ENCODE measurements at places on chromosomes 7 and 10.
A peak's percentile ranks its signal among the peaks of the same experiment; 100 is the strongest.

DNA sequence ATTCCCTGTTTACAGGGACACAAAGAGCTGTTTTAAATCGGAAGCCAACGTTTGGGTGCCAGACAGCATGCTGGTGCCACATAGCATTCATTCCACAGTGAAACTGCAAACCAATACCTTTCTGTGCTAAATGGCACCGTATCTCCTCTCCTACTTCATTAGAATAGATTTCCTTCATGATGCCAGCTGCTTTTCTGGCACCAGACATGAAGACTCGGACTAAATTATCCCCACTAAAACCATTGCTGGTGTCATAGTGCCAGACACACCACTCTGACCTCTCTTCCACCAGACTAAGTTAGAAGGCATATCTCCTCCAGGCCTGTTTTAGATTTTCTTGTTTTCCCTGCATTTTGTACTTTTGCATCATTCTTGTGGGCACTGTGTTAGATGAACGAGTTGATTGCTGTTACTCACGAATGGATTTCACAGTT is 155.1 kb downstream of the ETV1 start:
- no peak for DNase-seq

DNA sequence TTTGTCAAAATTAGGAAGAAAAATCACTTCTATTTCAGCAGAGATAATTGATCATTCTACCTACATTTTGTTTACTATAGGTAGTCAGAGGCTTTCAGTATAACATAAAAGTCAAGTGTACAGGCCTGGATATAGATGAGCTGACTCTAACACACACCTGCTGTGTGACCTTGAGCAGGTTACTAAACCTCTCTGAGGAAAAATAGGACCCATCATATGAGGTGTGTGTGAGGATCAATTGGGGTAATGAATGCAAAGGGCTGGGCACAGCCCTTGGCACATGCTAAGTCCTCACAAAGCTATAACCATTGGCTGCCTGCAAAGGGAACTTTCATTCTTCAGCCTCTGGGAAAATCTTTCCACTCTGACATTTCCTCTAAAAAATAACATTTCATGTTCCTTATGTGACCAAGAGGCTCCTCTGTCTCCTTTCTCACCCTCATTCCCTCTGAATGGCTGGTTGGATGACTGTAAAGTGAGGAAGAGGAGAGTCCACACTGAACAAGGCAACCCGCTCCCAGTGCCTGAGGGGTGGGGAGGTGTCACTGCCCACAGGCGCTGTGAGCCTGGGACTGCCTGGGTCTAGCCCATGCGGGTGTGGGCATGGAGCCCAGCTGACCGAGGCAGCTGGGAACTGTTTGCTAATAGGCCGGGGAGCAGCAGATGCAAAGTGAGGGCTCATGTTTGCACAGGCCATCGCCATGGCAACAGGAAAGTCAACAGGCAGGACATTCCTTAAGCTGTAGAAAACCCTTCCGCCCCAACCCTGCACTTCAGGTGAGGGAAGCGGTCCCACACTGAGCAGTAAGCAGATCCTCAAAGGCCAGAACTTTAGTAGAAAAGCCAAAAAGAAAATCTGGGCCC is 36.8 kb downstream of the MYOF start:
- DNase-seq = peak; percentile 98

GRCh38 chr7:24724451-24725190 is 32.6 kb downstream of the GSDME start:
- DNase-seq = no peak

- DNase-seq = no peak
These were observed 98.0 kb downstream of the NPY start for GRCh38 chr7:24381894-24382505.

DNA sequence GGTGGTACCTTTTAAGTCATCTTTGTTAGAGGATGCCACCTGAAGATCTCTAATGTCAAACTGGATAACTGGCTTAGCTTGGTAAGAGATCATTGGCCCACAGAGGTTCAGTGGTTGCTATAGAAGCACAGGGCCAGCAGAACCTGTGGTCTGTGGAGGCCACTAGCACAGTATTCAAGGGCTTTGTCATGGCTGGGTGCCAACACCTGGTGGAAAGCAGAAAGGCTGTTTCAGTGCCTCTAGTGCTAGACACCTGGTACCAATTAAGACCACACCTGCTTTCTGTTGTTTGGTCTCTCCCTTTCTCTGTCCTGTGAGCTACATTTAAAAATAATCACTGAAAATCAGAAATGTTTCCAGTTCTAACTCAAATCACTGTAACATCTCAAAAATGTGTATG is 10.0 kb upstream of the PCGF5 start:
- DNase-seq = no peak

DNA sequence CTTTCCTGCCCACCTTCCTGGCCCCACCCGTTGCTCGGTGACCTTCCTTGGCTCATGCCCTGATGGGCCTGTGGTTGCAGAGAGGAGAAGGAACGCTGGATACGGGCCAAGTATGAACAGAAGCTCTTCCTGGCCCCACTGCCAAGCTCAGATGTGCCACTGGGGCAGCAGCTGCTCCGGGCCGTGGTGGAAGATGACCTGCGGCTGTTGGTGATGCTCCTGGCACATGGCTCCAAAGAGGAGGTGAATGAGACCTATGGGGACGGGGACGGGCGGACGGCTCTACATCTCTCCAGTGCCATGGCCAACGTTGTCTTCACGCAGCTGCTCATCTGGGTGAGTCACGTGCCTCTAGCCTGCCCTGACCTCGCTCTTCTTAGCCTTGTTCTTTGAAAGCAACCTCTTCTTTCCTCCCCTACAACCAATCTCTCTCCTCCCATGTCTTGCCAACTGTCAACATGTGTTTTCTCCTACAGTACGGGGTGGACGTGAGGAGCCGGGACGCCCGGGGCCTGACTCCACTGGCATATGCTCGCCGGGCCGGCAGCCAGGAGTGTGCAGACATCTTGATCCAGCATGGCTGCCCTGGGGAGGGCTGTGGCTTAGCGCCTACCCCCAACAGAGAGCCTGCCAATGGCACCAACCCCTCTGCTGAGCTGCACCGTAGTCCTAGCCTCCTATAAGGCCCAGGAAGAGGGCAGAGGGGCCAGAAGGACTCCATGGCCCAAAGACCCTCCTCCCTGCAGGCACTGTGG is 24.1 kb downstream of the GBX1 start:
- no peak for DNase-seq

DNA sequence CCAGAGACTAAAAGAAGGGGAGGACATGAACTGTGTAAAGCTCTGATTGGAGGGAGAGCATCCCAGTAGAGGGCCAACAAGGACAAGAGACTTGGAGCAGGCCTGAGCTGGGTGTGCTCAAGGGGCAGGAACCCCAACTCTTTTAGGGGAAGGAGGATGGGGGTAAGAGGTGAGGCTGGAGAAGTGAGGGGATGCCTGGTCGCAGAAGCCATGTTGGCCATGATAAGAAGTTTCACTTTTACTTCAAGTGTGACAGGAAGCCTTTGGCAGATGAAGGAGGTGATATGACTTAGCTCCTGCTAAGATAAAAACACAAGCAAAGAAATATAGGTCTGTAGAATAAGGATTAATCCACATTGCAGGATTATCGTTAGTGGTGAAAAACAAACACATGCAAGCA is 208.3 kb downstream of the JAZF1 start:
- no peak for DNase-seq

GRCh38 chr10:30178356-30178964 is 119.1 kb upstream of the JCAD start:
- no peak for DNase-seq

DNA sequence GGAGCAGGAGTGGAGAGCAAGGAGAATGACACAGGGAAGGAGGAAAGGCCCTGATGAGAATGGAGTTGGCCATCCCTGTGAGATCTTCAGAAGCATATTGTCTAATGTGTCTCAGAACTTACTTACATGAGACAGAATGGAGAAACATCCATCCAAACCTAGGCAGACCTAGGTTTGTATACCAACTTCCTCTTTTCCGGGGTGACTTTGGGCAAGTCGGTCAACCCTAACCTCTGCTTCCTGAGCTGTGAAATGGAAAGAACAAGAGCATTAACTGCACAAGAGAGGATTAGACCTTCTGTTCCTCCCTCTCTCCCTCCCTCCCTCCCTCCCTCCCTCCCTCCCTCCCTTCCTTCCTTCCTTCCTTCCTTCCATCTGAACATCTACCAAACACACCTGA is 4.5 kb downstream of the GHRHR start:
- no peak for DNase-seq

DNA sequence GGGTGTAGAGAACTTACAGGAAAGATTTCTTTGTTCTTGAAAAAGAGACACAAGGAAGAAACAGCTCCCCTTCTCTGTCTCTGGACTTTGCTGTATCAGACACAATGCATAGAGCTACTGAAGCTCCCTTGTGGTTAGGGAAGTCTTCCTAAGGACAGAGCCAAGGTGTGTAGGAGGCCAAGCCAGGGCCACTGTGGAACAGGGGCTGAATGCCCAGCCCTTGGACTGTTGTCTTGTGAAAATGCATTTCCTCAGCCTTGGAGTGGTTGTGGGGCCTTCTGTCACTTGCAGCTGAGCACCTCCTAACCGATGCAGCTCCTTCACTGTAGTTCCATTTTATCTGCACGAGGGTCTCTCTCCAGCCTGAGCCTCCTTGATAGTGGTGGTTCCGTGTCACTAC is 353.4 kb downstream of the CCSER2 start:
- DNase-seq = no peak

GRCh38 chr7:130566168-130566897 is 74.4 kb downstream of the MEST start:
- no peak for DNase-seq

DNA sequence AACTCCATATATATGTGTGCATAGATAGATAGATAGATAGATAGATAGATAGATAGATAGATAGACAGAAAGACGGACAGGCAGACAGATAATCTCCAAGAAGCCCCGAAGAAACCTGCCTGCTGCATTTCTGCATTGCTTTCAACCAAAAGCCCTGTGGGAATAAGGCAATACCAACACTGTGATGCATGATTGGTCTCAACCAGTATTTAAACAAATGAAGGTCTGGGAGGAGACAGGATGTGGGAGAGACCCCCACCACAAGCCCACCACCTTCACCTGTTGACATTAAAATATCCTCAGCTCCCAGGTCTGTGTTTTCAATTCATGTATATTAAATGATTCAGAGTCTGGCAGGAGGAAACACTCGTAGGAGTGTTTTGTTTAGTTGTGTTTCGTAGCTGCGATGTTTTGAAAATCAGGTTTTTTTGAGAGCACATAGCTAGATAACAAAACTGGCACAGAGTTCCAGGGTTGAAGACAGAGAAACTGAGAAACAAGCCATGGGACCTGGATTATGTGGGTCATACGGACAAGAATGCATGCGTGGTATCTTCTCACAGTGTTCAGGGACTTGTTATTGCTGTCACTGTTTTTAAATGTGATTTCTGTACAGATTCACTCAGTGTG is 200.7 kb upstream of the AHR start:
- no peak for DNase-seq

DNA sequence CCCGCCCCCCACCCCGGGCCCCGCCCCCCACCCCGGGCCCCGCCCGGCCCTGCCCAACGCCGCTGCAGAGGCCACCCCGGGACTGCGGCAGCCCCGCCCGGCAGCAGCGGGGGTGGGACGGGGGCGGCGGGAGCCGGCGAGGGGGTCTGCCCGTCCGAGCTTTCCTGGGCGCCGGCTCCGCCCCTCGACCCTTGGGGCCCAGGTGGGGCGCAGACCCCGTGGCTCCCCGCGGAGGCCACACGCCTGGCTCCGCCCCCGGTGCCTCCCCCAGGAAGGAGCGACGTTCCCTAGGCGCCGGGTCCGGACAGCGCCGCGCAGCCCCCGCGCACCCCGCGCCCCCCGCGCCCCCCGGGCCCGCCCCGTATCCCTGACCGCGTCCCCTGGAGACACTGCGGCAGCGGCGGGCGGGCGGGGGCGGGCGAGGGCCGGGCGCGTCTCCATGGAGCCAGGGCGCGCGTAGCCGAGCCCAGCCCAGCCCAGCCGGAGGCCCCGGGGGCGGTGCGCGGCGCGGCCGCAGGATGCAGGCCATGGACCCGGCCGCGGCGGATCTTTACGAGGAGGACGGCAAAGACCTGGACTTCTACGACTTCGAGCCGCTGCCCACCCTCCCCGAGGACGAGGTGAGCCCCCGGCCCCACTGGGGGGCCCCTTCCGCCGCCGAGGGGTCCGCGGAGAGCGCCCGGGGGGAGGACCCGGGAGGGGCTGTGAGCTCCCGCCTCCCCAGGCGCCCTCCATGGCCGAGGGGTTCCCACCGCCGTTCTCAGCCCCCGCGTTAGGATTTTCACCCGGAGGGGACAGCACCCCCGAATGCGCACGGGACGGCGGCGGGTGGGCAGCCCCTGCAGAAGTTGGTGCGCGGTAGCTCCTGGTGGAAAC is at the start of gene KNDC1:
Gene KNDC1 (plus strand): TSS at position 270 of the 876 bp plus-strand sequence. CDS start 249 bp downstream, at position 519.
- DNase-seq = no peak
